Astrocyte (in vitro differentiated cells and primary cell): ENCODE measurements at places on chromosomes 4 and X.

DNA sequence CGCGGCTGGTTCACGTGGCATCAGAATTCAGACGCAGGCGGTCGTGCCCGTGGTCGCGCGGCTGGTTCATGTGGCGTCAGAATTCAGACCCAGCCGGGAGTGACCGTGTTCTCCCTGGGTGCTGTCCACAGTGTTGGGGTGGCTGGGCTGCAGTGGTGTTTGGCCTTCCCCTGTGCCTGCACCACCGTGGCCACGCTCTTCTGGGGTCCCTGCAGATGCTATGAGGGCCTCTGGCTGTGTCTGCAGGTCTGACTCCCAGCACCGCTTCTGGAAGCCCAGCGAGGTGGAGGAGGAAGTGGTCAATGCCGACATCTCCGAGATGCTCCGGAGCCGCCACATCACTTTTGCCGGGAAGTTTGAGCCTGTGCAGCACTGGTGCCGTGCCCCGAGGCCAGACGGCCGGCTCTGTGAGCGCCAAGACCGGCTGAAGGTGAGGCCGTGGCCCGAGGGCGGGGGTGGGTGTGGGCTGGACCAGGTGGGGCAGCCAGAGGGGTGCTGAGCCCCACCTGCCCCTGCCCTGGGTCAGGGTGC is 26.4 kb downstream of the NKX1-1 start:
- DNase-seq: no peak

GRCh38 chrX:39703307-39703706 is 394.5 kb downstream of the BCOR start:
- no peak for DNase-seq

- DNase-seq: no peak
These were observed 50.4 kb upstream of the CCDC160 start for GRCh38 chrX:134186362-134187121.

GRCh38 chrX:51893931-51894696 is 691 bp downstream of the MAGED1 start:
- no peak for DNase-seq

- no peak for DNase-seq
These were observed 674.8 kb upstream of the INTU start for GRCh38 chr4:126957987-126958386.

DNA sequence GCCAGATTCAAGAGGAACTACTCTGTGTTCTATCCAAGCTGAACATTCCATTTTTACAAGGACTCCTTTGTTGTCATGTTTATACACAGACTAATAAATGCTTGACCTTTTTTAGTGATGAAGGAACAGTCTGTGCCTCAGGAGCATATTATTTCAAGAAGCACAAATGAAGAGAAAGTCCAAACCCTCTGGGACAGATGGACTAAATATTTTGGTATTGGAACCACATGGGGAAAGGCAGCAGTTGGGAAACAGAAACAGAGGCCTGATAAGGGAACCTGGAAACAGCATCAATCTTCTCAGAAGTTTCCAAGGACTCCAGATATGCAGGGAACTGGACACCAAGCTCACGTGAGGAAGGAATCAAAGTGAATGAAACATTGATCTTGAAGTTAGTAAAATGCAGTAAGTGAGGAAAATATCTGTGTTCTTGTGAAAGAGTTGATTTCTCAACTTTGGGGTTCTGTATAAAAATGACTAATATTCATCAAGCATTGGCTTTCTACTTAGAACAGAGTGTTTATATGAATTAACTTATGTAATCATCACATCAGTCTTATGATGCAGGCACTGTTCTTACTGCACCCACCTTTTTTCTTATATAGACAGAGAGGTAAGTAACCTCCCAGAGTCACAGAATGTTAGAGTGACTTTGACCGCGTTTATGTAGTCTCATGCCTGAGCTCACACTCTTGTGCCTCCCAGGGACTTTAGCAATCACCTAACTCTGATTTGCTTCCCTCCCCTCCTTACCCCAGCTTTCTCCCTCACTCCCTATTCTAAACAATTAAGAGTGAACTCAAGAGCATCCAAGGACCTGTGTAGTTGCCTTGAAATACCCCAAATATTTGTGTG is 148.9 kb upstream of the JADE1 start:
- DNase-seq: peak; percentile 39

DNA sequence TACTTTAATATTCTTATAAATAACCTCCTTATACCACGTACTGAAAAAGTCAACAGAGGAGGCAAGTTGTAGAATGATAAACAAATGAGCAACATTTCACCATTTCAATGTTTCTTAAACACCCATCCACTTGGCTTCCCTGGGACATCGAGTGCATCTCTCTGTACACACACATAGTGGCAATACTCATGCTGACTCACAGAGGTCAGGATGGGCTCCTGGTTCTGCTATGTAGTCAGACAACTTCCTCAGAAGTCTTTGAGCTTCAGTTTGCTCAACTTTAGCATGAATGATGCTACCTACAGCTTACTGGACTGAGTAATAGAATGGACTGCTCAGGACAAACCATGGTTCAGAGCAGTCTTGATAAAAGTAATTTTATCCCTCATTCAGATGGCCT is 56.9 kb downstream of the MAD2L1 start:
- DNase-seq: peak; percentile 11

- DNase-seq: peak; percentile 29
These were observed 50.7 kb downstream of the MAP7D3 start for GRCh38 chrX:136200466-136200865.

DNA sequence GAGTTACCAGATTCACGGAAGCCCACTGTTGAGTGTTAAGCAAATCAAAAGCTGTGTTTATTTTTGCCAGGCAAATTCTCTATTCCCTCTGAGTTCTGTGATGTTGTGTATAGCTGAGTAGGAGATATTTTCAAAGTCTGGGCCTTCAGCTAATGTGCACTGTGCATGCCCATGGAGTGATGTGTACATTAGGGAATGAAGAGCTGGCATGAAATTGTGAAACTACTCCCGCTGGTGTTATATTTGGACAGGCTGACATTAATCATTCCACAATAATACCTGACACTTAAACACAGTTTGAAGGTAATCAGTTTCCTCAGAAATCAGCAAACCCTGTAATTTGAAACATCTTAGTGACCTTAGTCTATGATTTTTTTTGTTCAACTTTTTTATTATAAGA is 88.1 kb upstream of the MBNL3 start:
- DNase-seq: no peak

DNA sequence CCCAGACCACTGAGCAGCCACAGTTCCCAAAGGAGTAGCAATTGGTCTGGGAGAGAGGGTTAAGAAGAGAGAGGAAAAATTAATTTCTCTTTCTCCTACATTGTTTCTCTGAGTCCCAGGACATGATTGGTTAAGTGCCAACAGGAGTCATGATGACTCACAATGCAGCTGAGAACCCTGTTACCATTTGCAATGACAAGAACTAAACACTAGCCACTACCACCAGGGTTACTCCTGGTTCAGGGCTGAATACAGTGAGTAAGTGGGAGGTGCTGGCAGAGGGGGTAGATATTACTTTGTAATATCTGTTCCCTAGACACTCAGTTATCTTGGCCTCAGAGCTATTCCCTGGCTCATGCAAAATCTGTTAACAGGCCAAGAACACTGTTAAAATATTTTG is 18.0 kb downstream of the ETDC start:
- DNase-seq: peak; percentile 87

DNA sequence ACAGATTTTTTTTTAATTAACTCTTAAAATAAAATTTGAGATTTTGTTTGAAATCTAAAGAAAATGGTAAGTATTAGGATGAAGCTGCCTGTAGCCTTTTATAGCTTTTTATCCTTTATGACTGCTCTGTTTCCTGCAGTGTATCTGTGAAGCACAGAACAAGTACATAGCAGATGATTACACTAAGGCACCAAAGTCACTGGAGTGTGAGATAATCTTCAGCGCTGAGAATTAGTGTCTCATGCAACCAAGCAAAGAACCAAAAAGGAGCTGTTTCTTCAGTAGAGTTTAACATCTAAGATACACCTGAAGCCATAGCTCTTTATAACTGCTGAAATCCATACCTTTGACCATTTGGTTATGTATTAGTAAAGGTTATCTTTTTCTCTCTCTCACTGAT is 1989.8 kb upstream of the PCDH10 start:
- DNase-seq: no peak

GRCh38 chr4:86543560-86544309 is 50.4 kb upstream of the PTPN13 start:
- peak; percentile 89 for DNase-seq

- no peak for DNase-seq
These were observed 278.4 kb downstream of the IL15 start for GRCh38 chr4:141914746-141915145.

GRCh38 chrX:153365670-153366069 is 31.7 kb downstream of the ZNF275 start:
- no peak for DNase-seq

- DNase-seq: peak; percentile 75
These were observed 1.4 kb upstream of the MAGED1 start for GRCh38 chrX:51891821-51892551.

DNA sequence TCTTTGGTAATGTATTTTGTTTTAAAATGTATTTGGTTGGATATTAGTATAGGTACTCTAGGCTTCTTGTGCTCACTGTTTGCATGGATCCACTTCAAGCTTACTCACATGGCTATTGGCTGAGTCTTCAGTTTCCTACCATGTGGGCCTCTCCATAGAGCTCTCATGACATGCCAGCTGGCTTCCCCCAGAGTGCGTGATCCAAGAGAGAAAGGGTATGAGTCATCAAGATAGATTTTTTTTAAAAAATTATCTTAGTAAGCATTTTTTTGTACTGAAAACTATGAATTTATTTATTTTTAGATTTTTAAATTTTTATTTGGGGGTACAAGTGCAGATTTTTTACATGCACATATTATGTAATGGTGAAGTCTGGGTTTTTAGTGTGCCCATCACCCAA is 219.1 kb upstream of the AMOT start:
- peak; percentile 47 for DNase-seq

DNA sequence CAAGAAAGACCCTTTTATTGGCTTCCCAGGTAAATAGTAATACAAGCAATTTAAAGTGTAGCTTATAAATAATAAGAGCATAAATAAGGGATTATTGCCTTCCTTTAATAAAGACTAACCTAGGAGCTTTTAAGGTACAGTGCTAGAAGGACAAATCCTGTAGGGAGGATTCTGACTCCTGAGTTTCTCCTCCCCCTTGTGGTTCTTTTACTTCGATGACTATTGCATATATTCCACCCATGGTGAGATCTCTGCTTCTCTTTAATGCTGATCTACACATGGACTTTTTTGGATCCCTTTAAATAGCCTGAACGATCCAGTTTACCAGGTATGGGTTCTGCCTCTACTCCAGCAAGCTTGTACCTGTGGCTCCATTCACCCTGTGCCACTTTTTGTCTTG is 2.5 kb downstream of the GALNT7 start:
- no peak for DNase-seq

- peak; percentile 85 for DNase-seq
These were observed 56.0 kb downstream of the SPRY1 start for GRCh38 chr4:123452616-123453015.

GRCh38 chrX:9788911-9789310 is 2.7 kb downstream of the SHROOM2 start:
- DNase-seq: no peak

DNA sequence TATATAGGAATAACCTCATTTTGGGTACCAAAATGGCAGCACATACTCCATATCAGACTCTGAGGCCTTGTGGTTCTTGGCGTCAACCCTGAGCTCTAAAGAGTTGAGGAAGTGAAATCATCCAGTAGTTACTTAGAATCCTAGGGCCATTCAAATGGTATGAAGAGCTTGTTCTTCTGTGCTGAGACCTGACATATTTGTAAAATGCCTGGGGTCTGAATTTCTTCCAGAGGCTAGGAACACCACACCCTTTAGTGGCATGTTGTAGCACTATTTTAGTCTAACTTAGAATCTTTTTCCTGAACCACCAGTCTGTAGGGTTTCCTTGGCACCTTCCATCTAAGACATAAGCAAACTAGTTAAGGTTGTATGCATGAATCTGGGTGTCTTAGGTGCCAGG is 18.1 kb upstream of the GDPD2 start:
- peak; percentile 5 for DNase-seq

DNA sequence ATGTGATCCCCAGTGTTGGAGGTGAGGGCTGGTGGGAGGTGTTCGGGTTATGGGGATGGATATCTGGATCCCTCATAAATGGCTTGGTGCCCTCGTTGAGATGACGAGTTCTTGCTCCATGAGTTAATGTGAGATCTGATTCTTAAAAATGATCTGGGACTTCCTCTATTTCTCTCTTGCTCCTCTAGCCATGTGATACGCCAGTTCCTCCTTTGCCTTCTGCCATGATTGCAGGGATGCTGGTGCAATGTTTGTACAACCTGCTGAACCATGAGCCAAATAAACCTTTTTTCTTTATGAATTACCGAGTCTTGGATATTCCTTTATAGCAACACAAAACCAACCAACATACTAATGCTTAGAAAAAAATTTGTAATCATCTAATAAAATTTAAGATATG is 56.6 kb downstream of the STAP1 start:
- DNase-seq: no peak
